Aorta (tissue), 5 donors: ENCODE measurements at places on chromosomes 13 and 19.

- peak; percentile 80 for DNase-seq
Observed at GRCh38 chr19:43534816-43535761, 2.1 kb downstream of the ZNF575 start.

GRCh38 chr13:113996912-113997745 lies 23.3 kb upstream of the C13orf46 start:
- DNase-seq: no peak

- no peak for DNase-seq
Observed at GRCh38 chr13:99288089-99288488, 19.1 kb downstream of the GPR183 start.

- DNase-seq: no peak
Observed at GRCh38 chr13:53743906-53744305, 715.3 kb downstream of the OLFM4 start.

DNA sequence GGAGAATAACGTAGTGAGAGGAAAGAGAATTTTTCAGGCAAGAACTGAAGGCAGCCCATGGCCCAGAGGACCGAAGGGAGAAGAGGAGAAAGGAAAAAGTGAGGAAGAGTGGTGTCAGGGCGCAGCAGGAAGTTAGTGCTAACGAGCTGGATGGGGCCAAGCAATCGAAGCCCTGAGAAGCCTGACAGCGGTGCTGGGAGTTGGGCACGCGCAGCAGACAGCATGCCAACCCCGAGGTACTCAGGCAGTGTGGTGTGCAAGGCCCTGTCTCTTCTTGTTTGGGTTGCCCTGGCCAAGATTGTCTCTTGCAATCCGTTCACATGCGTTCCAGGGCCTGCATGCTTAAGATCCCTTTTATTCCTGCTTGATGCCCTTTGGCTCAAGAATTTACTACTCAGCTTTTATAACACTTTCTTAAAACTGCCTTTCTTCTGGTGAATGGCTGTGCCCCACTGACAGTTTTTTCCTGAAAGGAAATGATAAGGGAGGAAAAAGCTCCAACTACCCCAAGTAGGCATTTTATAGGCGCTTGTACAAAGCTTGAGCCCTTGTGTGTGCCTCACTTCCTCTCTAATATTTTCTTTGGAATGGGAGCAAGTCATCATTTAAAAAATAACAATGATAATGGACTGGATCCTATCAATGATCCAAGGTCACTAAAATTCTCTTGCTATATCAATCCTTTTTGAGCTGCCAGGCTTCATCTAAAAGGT lies 115.4 kb downstream of the FLT1 start:
- no peak for DNase-seq

GRCh38 chr13:110521946-110522345 lies 39.6 kb downstream of the RAB20 start:
- no peak for DNase-seq

- DNase-seq: no peak
Observed at GRCh38 chr19:6318772-6319171, 14.6 kb downstream of the ACER1 start.

DNA sequence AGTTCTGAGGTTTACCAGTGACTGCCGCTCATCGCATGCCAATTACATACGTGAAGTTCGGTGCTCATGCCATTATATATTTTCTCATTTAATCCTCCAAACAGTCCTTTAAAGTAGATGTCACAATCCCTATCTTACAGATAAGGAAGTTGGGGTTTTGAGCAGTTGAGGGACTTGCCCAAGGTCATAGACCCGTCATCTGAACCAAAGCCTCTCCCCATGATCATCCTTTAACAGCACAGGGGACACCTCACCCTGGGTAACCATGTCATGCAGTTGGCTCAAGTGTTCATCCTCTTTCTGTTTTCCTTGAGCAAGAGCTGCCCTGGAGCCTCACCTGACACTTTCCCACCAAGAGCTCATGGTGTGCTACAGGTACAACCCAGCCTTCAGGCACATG lies 69.1 kb downstream of the HSPH1 start:
- no peak for DNase-seq

DNA sequence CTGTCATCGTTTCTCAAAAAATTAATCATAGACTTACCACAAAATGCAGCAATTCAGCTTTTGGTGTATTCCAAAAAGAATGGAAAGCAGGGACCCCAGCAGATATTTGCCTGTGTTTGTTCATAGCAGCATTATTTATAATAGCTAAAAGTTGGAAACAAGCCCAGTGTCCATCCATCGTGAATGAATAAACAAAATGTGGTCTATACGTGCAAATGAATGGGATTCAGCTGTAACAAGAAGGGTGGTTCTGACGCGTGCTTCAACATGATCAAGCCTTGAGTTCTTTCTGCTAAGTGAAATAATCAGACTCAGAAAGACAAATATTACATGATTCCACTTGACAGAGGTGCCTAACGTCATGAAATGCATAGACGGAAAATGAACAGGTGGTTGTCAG lies 36.4 kb downstream of the PSG11 start:
- DNase-seq: no peak

DNA sequence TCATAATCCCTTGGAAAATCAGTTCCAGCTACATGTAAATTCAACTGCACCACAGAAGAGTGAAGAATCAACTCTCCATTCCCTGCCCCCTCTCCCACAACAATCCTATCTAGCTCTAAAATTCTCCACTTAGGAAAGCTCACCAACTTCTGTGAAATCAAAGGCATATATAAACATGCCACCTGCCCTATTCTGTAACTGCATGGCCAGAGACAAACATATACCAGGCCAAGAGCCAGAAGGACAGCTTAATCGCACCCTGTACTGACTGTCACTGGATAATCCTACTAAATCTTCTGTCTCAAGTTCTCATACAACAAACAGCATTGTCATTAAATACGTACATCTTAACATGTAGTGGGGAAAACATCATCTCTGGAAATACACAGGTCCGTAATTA lies 58.2 kb upstream of the EEF1AKMT1 start:
- no peak for DNase-seq

DNA sequence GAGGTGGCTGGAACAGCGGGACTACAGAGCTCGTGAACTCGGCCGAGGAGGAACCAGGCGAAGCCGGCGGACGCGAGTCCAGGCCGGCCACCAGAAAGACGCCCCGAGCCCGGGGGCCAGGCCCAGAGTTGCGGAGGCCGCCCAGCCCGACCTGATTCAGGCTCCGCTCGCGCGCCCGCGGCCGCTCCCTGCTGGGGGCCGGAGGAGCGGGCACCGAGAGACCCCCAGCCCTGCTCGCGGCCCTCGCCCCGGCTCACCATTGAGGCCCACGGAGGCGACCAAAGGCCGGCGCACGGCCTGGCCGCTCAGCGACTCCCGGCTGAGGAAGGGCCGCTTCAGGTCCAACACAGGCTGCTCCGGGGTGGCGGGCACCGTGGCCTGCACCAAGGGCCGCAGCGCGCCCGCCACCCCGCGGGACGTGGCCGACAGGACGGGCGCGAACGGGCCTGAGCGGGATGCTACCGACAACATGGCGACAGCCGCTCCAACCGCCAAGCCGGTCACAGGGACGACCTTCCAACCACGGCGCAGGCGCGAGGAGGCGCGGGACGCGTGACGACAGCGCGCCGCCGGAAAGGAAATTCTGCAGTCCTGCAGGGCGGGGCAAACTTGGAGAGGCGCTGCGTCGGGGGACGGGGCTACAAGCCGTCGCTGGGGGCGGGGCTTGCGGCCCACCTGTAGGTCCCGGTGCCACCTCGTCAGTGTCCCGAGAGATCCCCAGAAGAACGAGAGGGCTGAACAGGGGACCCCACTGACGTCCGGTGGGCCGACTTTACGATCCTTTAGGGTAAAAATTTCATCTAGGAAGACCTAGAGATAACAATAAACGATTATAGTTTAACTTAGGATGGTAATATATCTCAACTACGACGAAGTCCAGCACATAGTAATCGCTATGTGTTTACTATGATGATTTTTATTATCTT lies at the start of gene UQCRFS1:
UQCRFS1 (minus strand) TSS at position 504 of the 926 bp plus-strand sequence; CDS start at position 471, 33 bp downstream.
- peak; percentile 97 for DNase-seq

DNA sequence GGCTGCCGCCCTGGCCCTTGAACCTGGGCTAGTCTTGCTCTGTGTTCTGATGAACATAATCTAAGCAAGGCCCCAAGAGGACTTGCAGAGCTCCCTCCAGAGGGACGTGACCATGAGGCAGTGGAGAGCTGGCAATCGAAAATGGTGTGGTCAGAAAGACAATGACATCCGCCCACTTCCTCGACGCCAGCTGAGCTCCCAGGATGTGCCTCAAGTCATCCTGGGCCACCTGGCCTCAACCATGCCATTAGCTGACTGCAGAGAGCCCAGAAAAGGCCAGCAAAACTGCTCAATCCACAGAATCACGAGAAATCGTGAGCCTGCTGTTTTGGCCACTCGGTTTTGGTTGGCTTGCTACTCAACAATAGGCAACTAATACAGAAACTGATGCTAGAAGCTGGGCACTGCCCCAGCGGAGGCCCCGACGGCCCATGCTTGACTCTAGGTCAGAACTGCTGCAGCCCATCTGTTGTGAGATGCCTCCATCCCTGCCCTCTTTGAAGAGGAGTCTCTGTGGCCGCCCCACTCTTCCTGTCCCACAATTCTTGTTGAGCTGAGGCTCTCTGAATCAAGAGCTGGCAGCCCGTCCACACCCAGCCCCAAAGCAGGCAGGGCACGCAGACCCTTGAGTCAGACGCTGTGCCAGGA lies 53.3 kb downstream of the STK24 start:
- no peak for DNase-seq

DNA sequence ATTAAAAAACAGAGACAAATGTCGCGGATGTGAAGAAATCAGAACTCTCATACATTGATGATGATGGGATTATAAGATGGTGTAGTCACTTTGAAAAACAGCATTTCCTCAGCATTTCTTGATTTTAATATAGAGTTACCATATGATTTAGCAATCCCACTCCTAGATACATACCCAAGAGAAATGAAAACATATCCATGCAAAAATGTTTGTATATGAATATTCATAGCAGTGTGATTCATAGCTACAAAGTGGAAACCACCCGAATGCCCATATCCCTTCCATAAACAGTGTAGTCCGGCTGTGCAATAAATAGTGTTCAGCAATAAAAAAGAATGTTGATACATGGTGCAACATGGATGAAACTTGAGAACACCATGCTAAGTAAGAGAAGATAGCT lies 44.6 kb downstream of the DPY19L3 start:
- no peak for DNase-seq

DNA sequence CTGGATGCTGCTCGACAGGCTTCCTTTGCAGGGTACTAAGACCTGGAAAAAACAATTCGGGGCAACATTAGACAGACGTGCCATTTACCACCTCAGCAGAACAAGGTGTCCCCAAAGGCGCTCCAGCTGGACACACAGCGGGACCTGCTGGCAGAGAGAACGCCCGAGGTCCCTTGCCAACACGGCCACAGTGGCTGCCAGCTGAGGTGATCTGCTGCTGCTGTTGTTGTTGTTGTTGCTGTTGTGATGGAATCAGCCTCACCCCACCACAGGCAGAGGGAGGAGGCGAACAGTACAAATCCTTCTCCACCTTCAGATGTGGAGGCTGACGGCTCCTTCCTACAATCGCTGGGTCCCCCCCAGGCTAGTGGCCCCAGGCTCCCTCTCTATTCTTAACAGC lies 25.2 kb downstream of the ANKRD27 start:
- no peak for DNase-seq

- no peak for DNase-seq
Observed at GRCh38 chr19:2790557-2791271, 5.4 kb downstream of the THOP1 start.

DNA sequence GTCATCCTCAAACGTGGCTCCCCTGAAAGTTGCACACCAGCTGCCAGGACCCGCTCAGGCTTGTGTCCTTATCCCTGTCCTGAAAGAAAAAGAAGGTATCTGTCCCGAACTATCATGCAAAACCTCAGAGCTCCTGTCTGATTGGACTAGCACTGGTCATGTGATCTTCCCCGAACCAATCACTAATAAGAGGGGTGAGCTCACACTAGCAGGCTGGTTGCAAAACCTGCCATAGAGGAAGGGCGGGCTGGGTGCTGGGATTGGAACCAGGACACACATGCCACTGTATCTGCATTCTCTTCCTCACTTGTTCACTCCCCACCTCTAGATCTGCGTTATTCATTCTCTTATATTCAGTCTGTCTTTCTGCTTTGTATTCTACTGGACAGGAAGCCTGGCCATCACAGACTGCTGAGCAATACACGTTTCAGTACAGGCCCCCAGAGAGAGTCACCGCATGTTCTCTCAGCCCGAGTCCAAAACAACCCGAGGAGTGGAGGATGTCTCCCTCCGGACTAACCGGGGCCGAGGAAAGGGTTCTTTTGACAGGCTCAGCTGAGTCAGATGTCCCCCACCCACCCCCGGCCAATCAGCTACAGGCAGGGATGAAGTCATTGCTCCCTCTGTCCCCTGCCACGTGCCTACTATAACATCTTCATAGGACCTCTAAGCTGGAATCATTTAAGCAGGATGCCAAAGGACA lies 97.7 kb downstream of the SIPA1L3 start:
- DNase-seq: peak; percentile 87

GRCh38 chr13:34037636-34038540 lies 219.9 kb downstream of the RFC3 start:
- no peak for DNase-seq

DNA sequence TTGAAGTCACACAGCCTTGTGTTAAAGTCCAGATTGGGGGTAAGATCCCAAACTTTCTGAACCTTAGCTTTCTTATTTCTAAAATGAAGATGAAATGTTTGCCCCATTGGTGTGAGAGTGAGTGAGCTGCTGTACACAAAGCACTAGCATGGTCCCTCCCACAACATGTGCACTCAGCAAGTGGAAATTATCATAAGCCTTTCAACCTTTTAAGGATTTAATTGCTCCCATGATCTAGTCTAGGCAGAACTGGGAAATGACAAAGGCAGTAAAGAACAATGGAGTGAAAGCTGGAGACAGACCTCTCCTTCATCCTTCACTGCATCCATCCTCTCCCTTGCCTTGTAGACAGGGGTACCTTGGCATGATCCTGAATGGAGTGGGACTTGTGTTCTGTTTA lies 76.0 kb upstream of the GPR12 start:
- DNase-seq: no peak

DNA sequence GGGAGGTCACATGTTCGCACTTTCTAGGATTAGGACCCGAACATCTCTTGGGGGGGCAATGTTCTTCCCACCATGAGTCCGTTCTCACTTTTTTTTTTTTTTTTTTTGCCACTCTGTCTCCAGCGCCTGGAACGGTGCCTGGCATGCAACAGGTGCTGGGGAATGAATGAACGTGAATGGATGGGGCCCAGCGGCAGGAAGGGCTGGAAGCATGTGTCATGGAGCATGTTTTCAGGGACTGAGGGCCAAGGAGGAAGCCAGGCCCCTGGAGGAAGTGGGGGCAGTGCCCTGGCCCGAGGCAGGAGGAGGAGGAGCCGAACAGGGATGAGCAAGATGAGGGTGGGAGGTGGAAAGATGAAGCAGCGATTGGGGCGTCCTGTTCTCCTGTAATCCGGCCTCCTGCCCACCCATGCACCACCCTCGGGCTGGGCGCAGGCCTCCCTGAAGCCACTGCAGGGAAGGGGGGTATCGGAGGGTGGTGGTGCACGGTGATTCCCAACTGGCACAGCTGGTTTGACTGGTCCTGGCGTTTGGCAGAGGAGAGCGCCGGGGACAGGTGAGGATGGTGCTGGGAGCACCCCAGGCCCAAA lies 8.8 kb upstream of the SULT2B1 start:
- no peak for DNase-seq
